ENCODE measurements at places on chromosomes 1 and 21.

- no peak for DNase-seq
Measured at GRCh38 chr1:246510147-246511030, 3.3 kb upstream of the SMYD3 start.

DNA sequence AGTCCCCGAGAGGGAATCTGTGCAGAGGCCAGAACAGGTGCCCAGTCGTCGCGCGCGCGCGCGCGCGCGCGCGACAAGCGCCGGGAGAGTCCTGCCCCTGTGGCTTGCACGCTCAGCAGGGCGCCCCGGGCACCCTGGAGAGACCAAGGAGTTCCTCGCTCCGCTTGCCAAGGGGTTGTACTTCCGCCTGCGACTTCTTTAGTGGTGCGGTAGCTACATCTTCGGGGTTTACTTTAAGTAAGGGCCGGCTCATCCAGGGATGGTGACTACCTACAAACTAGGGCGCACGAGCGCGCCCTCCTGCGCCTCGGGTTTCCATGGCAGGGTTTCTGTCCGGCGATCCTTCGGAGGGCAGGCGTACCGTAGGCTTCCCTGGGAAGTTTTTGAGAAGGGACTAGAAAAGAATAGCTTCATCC is 1.4 kb downstream of the LHX4 start:
- DNase-seq: no peak

DNA sequence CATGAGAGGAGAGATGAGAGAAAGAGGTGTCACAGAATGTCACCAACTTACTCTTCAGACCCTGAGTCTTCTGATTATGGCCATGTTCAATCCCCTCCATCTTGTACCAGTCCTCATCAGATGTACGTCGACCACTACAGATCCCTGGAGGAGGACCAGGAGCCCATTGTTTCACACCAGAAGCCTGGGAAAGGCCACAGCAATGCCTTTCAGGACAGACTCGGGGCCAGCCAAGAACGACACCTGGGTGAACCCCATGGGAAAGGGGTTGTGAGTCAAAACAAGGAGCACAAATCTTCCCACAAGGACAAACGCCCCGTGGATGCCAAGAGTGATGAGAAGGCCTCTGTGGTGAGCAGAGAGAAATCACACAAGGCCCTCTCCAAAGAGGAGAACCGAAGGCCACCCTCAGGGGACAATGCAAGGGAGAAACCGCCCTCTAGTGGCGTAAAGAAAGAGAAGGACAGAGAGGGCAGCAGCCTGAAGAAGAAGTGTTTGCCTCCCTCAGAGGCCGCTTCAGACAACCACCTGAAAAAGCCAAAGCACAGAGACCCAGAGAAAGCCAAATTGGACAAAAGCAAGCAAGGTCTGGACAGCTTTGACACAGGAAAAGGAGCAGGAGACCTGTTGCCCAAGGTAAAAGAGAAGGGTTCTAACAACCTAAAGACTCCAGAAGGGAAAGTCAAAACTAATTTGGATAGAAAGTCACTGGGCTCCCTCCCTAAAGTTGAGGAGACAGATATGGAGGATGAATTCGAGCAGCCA is 8.0 kb downstream of the ELOA start:
- no peak for DNase-seq

GRCh38 chr1:87030740-87031690 is 116.6 kb downstream of the HS2ST1 start:
- DNase-seq: peak; percentile 65

GRCh38 chr1:206583707-206584648 is 28.3 kb downstream of the EIF2D start:
- peak; percentile 9 for DNase-seq

DNA sequence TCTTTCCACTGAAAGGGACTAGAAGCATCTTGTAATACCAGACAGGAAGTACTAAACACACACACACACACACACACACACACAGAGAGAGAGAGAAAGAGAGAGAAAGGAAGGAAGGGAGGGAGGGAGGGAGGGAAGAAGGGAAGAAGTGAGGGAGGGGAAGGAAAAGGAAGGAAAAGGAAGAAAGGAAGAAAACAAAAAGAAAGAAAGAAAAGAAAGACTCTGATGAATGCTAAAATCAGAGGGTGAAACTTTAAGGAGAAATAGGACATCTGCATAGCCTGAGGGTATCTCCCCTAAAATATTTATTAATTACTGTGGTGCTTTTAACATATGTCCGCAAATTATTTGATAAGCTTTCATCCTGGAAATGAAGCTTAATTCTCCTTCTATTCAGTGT is 10.6 kb downstream of the TRIT1 start:
- no peak for DNase-seq

GRCh38 chr1:233433436-233434210 is 106.1 kb downstream of the MAP3K21 start:
- no peak for DNase-seq

- no peak for DNase-seq
Measured at GRCh38 chr1:200628223-200628881, 7.8 kb upstream of the KIF14 start.

DNA sequence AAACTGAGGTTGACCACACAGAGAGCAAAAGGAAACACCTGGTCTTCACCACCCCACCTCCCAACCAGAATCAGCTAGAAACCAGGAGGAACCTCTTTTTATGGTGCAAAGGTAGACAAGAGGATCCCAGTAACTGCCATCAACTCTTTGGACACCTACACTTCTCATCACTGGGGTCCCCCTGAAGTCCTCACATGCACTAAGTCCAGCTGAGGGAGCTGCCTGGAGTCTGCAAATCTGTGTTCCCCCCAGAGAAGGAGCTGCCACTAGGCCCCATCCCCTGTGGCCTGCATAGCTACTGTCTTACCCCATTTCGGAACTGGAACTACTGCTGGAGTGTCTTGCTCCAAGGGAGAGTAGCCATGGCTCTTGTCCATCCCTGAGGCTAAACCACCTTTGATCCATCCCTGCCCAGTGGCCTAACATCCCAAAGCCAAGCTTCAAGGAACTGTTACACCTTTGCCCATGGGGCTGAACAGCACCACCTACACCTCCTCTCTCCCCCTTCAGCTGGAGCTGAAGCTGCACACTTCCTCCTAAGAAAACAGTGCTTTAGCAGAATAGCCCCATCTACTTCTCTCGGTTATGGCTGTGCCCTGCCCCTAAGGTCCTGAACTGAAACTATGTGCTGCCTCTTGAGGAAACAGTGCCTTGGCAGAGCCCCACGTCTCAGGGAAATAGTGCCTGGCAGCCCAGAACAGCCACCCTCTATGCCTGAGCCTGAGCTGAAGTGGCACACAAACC is 85.4 kb upstream of the CD53 start:
- DNase-seq: no peak

DNA sequence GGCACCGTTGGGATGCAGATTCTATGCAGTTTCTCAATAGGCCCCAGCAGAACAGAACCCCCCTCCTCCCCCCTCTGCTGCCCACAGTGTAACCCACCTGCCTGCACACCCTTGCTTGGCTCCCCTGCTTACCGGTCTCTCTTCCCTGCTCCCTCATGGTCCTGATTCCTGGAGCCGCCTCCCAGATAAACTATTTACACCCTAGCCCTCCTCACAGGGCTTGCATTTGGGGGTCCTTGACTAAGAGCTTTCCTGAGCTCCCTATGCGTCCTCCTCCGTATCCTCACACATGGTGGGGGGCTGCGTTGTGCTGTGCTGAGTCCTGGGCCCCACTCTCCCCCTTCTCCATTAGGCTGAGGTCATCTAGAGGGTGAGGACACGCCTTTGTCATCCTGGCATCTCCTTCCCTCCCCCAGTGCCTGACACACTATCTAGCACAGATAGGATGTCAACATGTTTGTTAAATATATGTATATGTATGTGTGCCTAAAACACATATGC is 121.9 kb downstream of the GRIK3 start:
- no peak for DNase-seq

GRCh38 chr1:231201979-231202633 is 38.9 kb upstream of the GNPAT start:
- no peak for DNase-seq

DNA sequence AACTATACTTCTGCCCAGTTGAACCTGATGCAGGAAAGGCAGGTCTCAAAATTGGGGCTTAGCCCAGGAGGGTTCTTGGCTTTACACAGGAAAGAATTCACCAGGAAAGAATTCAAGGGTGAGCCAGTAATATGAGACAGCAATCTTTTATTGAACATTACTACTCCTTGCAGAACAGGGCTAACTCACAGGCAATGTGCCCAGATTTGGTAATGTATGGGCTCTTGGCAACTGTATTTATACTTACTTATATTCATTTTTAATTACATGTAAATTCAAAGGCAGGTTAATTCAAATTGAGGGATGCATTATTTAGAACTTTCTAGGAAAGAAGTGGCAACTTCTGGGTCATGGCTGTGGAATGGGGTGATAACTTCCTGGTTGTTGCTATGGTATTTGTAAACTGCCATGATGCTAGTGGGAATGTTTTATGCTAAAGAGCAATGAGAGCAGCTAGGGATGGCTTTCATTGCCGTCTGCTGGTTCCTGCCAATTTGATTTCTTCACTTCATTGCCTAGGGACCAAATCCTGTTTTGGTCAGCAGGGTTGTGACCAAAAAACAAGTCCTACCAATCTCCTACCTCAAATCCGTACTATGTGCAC is 107.5 kb downstream of the CHRM3 start:
- peak; percentile 30 for DNase-seq

GRCh38 chr1:60367532-60367931 is 294.0 kb upstream of the C1orf87 start:
- DNase-seq: peak; percentile 87

DNA sequence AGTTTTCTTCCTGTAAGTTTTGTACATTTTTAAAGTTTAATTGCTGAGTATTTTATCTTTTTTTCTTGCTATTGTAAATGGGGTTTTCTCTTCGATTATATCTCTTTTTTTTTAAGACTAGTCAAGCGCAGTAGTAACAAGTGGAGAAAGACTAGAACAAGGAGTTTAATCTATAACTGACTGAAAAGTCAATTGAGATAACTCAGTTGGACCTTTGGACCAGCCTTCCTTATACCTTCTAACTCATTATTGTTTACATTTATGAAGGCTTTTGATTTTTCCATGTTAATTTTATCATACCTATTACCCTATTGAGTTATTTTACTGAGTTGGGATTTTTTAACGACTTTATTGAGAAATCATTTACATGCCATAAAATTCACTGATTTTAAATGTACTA is 81.2 kb downstream of the SMYD3 start:
- no peak for DNase-seq

DNA sequence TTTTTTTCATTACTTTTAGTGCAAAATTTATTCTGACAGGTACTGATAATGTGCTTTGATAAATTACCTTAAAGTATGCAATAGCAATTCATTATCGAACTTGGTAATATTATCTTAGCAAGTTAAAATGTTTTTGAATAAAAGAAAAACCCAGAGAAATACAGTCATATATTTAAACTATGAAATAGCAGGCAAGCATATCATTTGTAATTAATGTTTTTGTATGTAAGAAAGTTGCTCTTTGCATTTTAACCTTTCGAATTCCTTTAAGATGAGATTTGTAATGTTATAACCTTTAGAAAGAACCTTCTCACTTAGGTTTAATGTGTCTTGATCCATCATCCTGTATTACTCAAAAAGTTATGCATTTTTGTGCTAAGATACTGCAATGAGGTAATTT is 585.6 kb downstream of the PTBP2 start:
- DNase-seq: no peak

GRCh38 chr1:152071123-152071522 is 17.7 kb downstream of the TCHHL1 start:
- DNase-seq: no peak

- DNase-seq: peak; percentile 67
Measured at GRCh38 chr1:236021424-236022135, 43.3 kb downstream of the NID1 start.

GRCh38 chr1:145828367-145829026 is 4.5 kb downstream of the POLR3C start:
- no peak for DNase-seq

DNA sequence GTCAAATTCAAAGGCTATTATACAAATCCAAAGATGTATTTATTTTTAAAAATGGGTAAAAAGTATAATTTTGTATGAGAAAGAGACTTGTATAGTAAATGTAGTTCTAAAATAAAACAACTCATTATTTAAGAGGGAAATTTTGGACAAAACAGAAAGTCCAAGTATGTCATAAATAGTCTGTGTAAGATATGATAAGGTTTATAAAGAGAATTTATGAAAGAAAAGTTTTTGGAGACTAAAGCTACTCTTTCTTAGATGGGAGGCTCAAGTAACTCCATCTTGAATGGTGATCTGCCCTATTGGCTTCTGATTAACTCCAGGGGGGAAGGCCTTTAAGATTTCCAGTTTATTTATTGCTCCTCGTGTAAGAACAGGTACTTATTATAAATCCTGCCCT is 14.7 kb upstream of the OR2T27 start:
- DNase-seq: no peak

DNA sequence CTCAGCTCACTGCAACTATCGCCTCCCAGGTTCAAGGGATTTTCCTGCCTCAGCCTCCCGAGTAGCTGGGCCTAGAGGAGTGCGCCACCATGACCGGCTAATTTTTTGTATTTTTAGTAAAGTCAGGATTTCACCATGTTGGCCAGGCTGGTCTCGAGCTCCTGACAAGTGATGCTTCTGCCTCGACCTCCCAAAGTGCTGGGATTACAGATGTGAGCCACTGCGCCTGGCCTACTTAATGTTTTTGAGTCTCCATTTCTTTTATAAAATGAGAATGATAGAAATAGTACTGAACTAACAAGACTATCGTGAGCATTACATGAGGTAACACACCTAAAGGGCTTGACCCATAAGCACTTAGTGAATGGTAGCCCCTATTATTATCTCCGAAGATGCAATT is 21.4 kb downstream of the NUAK2 start:
- no peak for DNase-seq

GRCh38 chr1:1183221-1183747 is 9.6 kb downstream of the TTLL10 start:
- no peak for DNase-seq

DNA sequence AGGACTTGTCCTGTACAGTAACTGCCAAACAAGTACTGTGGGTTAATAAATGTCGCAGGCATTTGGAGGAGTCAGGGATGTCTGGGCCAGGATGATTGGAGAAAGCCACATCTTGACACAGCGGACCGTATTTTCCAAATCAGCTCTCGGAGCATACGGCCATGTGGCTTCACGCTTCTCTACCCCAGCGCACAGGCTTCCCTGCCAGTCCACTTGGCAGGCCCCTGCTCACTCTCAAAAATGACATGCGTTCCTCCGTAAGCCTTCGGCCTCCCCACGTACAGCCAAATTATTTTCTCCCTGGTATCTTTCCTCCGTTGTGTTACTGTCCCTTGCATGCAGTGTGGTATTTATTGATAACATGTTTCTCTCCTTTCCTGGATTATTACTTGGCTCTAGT is 7.2 kb upstream of the LRRC38 start:
- DNase-seq: no peak

- no peak for DNase-seq
Measured at GRCh38 chr1:3955196-3955772, 55.2 kb upstream of the C1orf174 start.

- no peak for DNase-seq
Measured at GRCh38 chr1:84348759-84349158, 47.3 kb downstream of the SAMD13 start.

- DNase-seq: no peak
Measured at GRCh38 chr1:178237121-178237520, 143.2 kb downstream of the RASAL2 start.

- DNase-seq: no peak
Measured at GRCh38 chr1:165899461-165899941, 72.1 kb downstream of the UCK2 start.

Data from NCI-H446 treated with DMSO at 0.1 percent for 48 hours (cell line).